ENCODE measurements at places on chromosomes 4 and X.

GRCh38 chrX:115344885-115345614 is 55.5 kb downstream of the LUZP4 start:
- no peak for DNase-seq

GRCh38 chrX:21958916-21959315 is 18.4 kb downstream of the SMS start:
- no peak for DNase-seq

GRCh38 chrX:31307952-31308351 is 236.1 kb upstream of the FTHL17 start:
- no peak for DNase-seq

DNA sequence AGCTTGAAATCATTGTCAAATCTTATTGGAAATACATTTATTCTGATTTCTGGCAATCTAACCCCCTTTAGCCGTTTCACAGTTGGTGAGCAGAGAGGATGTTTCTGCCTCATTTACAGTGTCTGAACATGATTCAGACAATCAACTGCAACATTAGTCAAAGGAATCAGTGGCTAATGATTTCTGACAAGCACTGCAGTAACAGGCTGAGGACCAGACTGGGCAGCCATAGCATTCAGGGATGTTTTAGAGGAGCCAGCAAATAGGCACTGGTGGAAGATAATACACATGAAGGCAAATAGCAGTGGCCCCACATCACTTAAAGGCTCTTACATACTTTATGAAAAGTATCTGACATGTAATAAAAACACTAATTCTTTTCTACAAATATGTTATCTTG is 102.8 kb downstream of the TTC29 start:
- no peak for DNase-seq

DNA sequence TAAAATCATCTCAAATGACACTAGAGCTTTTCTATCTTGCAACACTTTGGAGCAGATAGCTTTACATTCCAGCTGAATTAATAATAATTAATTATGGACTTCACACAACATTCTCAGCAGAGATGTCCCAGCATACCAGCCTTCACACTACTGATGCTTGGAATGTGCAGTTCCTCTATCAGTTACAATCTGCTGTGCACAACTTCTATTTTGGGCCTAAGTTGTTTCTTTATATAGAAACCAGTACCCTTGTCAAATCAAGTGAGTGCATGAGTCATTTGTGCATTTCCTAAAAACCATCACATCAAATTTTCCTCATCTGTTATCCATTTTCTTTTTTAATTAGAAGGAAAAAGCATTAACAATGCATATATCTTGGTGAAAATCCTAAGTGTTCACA is 8.8 kb upstream of the RASL11B start:
- no peak for DNase-seq

- DNase-seq, result no peak
These were observed 27.0 kb upstream of the PDGFC start for GRCh38 chr4:156998500-156999174.

DNA sequence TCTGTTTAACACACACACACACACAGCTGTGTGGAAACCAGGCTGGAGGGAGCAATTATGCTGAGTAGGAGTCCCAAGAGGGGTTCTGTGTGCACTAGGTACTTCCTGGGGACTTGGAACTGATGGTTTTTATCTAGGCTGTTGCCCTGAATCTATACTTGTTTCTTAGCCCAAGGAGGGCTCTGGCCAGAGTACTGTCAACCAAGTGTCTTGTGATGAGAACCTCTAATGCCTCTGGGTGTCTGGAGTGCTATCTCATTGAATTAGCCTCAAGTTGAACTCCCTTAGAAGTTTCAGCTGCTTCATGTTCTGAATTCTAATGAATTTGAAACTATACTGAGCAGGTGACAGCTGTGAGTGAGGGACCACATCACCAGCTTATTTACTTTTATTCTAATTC is 16.6 kb downstream of the ARHGAP24 start:
- DNase-seq, result no peak

- no peak for DNase-seq
These were observed 468.8 kb downstream of the BCOR start for GRCh38 chrX:39629001-39629400.

GRCh38 chrX:18971506-18971905 is 12.4 kb downstream of the PHKA2 start:
- no peak for DNase-seq

- no peak for DNase-seq
These were observed 2.8 kb downstream of the HELT start for GRCh38 chr4:185020863-185021761.

- no peak for DNase-seq
These were observed 105.9 kb upstream of the TENM3 start for GRCh38 chr4:182137343-182137742.

GRCh38 chr4:180823108-180823507 is 1420.1 kb upstream of the TENM3 start:
- no peak for DNase-seq

- no peak for DNase-seq
These were observed 48.3 kb downstream of the AMELX start for GRCh38 chrX:11341274-11342201.

GRCh38 chrX:138777230-138777629 is 65.7 kb upstream of the FGF13 start:
- no peak for DNase-seq

DNA sequence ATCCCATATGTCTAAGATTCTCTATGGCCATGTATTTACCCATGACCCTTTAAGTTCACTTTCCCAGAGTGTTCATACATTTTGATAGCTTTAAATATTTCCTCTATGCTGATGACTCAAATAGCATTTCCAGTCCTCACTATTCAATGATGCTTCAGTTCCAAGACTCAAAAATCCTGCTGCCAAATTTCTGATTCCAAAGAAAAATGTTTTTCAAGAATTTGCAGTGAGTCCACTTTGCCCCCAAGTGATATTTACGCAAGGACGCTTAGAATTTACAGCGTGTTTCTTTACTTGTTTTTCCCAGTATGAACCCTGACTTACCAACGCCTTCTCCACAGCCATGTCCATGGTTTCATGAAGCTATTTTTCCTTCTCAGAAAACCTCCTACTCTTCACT is 127.9 kb upstream of the PCDH18 start:
- DNase-seq, result no peak

GRCh38 chr4:94463771-94464170 is 12.0 kb downstream of the PDLIM5 start:
- no peak for DNase-seq

DNA sequence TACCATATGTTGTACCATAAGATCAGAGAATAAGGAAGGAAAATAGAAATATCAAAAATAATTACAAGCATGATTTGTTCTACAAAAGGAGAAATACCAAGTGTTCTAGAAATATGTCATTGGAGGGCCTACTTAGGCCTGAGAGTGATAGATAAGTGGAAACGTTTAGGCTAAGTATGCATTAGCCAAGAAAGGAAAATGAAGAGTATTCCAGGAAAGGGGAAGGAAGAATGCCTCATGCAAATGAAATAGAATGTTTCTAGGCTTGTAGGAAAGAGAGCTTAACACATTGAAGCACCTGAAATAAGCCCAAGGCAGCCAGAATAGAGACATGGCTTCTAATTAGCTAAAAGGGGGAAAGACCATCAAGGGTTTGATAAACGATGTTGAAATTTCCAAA is 595.7 kb upstream of the ATOH1 start:
- no peak for DNase-seq

DNA sequence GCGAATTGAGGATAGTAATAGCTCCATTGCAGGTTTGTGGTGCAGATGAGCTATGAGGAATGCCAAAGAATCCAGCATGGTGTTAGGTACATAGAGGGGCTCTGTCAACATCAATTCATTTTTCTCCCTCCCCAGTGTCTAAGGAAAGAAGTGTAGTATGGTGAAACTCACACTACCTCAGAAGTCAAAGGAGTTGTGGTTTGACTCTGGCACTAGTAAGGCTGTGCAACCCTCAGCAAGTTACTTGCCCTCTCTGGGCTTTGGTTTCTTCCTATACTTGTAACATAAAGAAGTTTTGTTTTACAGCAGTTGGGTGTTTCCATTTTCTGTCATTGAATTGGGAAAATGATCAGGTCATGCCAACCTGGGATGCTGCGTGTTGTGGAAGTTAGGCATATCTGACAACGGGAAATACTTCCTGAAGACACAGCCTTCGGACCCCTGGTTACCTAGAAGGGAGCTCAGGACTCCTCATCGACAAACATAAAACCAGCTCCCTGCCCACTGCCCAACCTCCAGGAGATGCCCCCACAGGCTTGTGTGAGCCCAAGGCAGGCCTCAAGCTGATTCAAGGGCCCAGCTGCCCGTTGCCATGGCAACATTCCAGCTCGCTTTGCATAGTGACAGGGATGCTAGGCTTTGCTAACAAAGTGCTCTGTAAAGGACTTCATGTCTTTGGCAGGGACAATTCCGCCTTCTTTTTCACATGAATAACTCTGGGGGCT is 71.4 kb downstream of the RTL5 start:
- no peak for DNase-seq

DNA sequence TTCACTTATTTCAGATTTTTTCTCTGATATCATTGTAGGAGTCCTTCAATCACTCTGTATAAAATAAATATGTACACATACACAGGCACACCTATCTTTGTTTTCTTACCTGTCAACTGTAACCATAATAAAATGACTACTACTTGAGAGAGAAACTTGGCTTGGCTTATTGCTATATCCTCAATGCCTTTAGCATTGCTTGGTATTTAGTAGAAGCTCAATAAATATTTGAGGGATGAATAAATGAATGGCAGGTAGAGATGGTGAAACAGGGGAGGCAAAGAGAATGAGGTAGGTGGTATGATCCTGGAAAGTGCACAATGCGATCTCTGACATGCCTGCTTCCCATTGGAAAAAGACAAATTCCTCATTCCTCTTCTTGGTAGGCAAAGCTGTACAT is 21.8 kb upstream of the CXCL6 start:
- no peak for DNase-seq

DNA sequence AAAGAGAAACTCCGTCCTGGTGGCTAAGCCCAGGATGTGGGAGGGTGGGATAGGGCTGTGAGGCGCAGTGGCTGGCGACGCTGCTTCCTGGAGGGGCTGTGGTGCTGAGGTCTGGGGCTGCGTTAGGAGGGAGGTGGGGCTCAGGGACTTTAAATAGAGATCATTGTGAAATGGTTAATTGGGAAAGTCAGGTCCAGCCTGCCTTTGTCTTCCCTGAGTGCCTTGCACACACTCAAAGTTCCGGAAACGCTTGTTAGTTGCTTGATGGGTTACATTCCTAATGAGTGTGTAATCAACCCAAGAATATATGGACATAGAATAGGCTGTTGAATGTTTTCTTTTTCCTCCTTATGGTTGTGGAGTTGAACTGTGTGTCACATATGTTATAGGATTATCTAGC is 55.7 kb upstream of the CLDN34 start:
- DNase-seq, result no peak

GRCh38 chr4:8410641-8411271 is 29.8 kb downstream of the ACOX3 start:
- no peak for DNase-seq

DNA sequence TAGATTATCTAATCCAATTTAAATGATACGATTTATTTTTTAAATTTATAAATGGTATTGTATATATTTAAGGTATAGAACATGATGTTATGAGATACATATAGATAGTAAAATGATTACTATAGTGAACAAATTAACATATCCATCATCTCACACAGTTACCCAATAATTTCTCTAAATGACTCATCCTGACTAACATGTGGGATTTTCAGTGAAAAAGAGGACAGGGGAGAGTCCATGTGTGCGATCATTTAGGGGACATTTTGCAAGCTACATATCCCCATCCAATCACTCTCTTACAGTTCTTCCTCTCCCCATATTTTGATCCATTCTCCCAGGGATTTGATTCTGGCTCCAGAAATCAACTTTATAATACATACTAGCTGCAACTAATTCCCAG is 88.2 kb downstream of the ABCB7 start:
- DNase-seq, result no peak

GRCh38 chr4:159401791-159402380 is 299.0 kb downstream of the RAPGEF2 start:
- no peak for DNase-seq

GRCh38 chr4:35963974-35964515 is 280.3 kb downstream of the ARAP2 start:
- DNase-seq, result no peak

DNA sequence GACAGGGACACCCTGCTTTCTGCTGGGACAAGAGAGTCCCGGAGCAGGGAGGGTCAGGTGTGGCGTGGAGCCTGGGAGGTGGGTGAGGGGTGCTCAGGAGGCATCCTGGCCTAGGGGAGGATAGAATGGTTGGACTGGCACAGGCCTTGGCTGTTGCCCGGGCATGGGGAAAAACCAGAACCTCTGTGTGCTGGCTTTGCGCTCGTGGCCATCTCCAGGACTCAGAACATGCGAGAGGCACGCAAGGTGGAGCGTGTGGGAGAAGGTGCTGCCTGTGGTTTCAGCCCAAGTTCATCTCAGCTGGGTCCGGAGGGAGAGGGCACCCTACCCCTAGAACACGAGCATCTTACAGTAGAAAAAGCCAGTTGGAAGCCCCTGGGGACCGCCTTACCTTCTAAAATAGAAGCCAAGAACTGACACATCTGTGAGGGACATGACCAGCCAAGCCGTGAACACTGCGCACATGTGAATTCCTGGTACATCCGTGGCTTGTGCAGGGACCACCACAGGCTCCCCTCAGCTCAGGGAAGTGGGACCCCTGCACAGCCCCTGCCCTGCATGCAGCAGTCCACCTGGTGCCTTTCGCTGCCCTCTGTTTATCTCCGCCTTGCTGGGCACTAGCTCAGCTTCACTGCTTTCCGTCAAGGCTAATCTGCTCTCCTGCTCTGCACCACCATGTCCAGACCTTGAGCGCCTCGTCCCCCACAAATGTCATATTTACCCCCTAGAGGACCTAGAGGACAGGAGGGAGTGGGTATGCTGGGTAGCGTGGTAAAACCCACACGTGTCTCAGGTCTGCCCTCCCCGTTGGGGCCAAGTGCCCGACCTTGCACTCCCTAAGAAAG is 13.5 kb downstream of the MSANTD1 start:
- no peak for DNase-seq

DNA sequence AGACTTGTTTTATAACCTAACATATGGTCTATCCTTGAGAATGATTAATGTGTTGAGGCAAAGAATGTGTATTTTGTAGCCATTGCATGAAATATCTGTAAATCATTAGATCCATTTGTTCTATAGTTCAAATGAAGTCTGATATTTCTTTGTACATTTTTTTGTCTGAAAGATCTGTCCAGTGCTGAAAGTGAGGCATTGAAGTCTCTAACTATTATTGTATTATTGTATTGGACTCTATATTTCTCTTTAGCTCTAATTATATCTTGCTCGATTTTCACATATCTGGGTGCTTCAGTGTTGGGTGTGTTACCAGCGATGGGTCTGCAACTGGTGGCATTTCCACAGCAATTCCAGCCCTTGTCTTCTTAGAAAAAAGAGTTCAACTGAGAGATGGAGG is 76.0 kb downstream of the PBDC1 start:
- no peak for DNase-seq

- DNase-seq, result no peak
These were observed 78.9 kb downstream of the UGT8 start for GRCh38 chr4:114677346-114677979.

DNA sequence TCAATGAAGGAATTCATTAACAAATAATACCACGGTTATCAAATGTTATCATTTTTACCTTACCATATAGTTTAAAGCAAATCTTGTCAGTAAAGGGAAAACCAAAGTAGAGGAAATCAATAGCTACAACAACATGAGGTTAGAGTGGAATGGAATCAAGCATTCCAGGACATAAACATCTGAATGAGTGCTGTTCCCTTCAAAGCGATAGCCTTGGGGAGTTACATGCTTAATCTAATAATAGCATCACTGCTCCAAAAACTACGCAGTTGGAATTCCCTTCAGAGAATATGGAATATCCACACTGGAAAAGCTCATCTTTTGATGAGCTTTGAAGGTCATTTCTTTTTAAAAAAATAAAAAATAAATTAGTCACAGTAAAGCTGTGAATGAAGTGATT is 31.2 kb downstream of the PDE5A start:
- DNase-seq, result no peak

All from T-helper 17 cell (primary cell).